ENCODE measurements at places on chromosomes 3 and 15.

GRCh38 chr3:161137260-161137659 is 32.1 kb upstream of the B3GALNT1 start:
- DNase-seq, result no peak

DNA sequence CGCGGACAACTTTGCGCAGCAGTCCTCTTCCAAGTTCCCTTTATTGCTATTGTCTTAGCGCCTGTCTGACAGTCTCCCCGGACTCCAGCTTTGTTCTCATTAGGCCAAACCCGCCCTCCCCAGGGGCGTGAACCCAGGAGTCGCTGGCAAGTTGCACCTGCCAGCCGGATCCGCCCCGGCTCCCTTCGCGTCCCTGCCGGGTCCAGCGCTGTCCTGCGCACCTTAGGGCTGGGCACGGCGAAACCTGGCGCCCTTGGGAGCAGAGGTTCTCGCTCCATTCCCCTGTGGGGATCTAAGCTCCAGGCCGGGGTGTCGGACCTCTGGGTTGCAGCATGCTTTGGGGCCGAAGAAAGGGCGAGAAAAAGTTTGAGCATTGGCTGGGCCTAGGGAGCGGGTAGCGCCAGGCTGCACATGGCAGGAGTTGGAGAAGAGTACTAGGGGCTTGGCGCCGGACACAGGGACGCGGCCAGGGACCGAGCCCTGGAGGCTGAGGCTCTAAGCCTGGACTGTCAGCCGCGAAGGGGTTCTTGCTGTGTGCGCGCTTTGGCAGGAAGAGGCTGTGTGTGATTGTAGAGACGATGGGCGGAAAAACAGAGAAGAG is 335.1 kb upstream of the THRB start:
- no peak for DNase-seq

GRCh38 chr3:172982736-172983364 is 158.2 kb downstream of the SPATA16 start:
- no peak for DNase-seq

DNA sequence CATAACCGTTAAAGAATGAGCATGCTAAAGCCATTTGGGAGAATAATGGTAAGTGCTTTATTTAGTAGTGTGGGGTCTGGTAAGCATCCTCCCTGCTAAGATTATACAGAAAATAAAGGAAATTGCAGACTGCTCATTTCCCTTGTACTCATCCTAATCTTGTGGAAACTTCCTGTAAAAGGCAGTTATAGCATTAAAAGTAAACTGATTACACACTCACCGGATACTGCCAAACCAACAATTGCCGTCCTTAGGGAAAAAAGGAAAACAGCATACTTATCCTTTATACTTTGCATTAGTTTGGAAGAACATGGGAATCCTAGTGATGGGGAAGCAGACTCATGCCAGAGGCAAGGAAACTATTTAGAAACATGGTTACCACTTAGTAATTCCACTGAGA is 5.3 kb upstream of the SPRED1 start:
- DNase-seq, result no peak

DNA sequence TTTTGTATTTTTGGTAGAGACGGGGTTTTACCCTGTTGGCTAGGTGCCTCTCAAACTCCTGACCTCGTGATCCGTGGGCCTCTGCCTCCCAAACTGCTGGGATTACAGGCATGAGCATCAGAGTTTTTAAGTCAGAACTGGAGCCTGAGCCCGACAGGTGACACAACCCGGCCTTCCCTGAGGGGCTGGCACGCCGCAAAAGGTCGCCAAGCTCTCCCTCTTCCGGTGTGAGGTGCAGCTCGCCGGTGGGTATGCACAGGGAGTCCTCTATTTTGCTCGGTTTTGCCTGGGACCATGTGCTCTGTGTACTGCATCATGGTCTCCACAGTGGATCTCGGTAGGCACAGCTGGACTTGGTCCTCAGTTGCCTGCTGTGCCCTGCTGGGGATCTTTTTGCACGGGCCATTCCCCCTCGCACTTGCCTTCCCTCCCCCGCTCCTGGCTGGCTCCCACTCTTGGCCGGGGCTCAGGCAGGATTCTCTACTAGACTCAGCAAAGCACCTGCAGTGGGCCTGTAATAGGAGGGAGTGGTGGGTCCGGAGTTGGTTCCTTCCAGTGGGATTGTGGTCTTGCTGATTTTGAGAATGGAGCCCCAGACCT is 101.2 kb upstream of the KLF13 start:
- no peak for DNase-seq

GRCh38 chr3:179234199-179234598 is 16.7 kb downstream of the KCNMB3 start:
- no peak for DNase-seq

DNA sequence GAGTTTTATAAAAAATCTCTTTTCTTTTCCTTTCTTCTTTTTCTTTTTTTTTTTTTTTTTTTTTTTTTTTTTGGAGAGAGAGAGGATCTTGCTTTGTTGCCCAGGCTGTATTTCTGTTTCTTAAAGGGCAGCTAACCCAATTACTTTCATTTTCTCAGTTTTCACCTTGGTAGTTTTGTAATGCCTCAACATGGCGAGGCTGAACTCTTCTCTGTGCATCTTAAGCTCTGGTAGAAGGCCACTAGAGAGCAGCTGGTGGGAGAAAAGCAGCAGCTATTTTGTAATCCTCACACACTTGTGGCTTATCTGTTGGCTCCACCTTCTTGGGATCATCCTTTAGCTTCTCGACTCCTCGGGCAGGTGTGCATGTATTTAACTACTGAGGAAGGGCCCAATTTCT is 152.2 kb upstream of the MEIS2 start:
- no peak for DNase-seq
